Stimulated activated CD8-positive, alpha-beta memory T cell treated with anti-CD3 and anti-CD28 coated beads, Interleukin-15, amount 100 ng/mL, for 24 hours (primary cell): ENCODE measurements at places on chromosomes 4 and X.

DNA sequence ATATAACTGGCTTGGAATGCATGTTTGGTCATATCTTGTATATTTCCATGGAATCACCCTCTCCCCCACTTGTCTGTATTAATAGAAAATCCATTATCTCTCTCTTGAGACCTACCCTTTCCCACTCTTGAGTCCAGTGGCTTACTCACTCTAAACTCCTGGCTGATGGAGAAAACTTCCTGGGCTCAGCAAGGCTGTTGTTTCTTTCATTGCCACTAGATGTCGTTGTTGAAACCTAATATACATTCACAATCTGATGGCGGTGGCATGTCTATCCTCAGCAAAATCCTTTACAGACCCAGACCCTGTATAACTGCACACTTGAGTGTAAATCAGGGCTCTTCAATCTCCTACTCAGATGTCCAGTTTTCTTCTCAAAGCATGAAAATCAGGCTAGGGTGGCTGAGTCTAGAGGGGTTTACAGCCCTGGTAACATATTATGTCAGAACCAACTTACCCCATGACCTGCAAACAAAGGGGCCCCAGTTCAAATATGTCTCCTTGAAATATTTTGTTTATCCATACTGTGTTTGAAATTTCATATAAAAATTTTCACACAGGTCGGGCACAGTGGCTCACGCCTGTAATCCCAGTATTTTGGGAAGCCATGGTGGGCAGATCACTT, 70.0 kb upstream of the FAM241A start:
- no peak for DNase-seq

GRCh38 chr4:109411964-109412363, 21.7 kb upstream of the SEC24B start:
- DNase-seq: no peak

- DNase-seq: no peak
Measured at GRCh38 chr4:171719691-171720090, 93.5 kb upstream of the GALNTL6 start.

GRCh38 chr4:118732591-118733330, 47.6 kb downstream of the METTL14 start:
- no peak for DNase-seq

- DNase-seq: no peak
Measured at GRCh38 chr4:47954245-47954644, 39.9 kb upstream of the NFXL1 start.

DNA sequence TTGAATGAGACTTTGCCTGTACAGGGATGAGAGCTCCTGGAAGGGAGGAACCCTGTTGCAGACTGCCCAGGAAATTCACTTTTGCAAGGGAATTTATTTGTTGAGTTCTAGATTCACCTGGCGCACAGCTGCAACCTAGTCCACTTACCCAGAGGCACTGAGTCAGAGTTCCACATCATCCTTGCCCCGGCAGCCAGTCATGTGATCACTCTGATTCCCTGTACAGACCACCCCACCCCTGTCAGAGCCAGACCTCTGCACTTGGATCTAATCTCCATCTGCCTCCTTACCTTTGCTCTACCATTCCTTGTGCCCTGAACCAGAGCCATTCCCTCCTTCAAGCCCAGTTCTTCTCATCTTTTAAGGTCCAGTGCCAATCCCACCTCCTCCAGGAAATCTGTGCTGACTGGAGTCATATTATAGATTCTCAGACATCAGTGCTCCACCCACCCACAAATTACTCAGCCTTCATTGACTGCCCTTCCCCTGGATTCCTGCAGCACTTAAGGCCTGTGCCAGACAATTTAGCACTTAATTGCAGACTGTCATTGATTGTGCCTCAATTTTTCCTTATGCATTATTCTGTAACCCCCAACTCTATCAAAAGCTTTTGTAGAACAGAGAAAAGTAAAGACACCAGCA, 84.1 kb upstream of the MAGEA4 start:
- DNase-seq: no peak
